ENCODE measurements at places on chromosomes 12 and 14. TPM values are rescaled to one million over a fixed set of nuclear protein-coding genes. Genes with fewer than 3 reads are reported as not detected.

GALNT8 gene
- 4.5 TPM for polyA plus RNA-seq

IL26 gene
- polyA plus RNA-seq, result not detected

DNA sequence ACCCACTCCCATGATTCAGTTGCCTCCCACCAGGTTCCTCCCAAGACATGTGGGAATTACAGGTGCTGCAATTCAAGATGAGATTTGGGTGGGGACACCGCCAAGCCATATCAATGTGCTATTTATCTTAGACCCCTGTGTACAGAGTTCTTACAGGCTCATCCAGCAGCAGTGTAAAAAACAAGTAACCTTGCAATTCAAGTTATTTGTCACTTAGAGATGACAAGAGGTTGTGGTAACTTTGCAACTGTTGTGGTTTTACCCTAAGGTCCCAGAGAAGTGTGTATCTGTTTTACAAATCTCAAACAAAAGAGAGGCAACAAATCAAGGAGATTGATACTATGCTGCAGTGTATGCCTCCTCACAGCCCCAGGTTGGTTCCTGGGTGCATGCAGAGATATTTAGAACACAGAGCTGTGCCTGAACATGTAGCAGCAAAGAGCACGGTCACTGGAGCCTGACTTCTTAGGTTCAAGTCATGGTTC is 11.5 kb upstream of the HELB start:
- DNase-seq, result no peak

GRCh38 chr14:74478996-74479635 is 14.0 kb downstream of the NPC2 start:
- DNase-seq, result no peak

DNA sequence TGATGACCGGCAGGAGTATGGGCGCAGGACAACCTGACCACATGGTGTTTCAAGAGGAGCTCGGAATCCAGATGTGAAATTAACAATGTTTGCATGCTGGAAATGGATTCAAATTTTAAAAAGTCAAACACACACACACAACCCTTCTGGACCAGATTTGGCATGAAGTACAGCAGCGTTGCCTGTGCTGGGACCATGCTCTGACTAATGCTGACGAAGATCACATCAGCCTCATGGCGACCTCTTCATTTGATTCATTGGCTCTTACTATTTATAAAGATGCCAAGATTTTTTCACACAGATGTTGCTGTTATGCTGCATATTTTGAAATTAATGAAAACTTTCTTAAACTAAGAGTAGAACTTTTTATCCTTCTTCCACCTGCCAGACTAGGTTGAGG is 926.6 kb upstream of the TMEM132C start:
- DNase-seq, result no peak

DNA sequence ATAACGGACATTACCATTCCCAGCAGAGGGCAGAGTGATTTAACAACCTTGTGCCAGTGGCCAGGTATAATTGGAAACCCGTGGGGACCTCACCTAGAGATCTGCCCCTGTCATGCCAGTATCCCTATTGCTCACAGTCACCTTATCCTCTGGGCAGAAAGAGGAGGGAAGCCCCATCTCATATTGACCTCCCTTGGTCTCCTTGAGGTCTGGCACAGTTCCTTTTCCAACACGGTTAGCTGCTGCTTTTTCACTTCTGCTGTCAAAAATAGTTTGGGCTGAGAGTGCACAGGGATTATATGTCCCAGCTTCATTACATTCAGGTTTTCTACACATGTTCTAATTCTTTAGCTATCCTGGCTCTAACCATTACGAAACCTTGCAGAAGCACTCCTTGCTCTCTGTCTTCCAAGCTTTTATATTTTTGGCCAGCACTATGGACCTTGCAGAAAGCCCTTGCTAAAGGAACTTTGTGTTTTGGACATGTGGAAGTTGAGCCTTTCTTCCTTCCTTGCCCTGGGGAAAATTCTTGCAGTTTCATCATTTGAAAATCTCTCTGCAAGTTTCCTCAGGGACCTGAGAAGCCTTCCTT is 111.7 kb upstream of the MIS18BP1 start:
- DNase-seq, result peak; percentile 5

DNA sequence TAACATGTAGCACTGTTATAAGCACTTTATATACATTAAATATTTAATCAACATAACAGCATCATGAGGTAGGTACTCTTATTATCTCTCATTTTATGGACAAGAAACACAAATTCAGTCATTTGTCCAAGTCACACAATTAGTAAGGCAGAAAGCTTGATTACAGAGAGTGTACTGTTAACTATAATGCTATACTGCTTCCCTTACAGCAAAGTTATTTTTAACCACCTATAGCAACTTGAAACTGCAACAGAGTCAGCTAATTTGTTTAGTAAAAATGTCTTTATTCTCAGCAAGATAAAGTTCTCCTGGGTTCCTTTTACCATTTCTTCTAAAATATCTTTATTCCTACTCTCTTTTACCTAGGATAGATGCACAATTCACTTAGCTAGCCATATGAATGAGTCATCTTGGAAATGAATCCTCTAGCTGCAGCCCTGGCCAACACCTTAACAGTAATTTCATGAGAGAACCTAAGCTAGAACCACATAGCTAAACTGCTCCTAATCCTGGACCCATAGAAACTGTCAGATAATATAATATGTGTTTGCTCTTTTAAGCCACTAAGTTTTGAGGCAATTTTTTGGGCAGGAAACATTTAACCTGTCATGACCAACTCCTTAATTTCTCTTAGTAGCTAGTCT is 90.2 kb upstream of the HECTD1 start:
- no peak for DNase-seq

DNA sequence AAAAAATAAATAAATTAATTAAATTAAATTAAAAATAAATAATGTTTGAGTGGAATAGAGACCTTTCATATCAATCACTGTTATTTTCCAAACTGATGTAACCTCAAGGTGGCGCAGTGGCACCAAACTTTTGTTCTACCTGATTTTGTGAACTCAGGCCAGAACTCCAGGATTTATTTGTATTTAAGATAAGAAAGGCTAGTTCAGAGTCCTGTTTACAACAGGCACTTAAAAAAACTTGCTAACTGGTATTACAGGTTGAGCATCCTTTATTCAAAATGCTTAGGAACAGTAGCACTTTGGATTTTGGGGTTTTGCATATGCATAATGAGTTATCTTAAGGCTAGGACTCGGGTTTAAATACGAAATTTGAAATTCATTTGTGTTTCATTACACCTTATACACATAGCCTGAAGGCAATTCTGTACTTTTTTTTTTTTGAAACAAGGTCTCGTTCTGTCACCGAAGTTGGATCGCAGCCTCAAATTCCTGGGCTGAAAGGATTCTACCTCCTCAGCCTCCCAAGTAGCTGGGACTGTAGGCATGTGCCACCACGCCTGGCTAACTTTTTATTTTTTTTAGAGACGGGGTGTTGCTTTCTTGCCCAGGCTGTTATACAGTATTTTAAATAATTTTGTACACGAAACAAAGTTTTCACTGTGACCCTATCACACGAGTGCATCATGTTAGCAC is 32.4 kb downstream of the YY1 start:
- no peak for DNase-seq

- DNase-seq, result no peak
These were observed 37.8 kb downstream of the PRPF40B start for GRCh38 chr12:49661191-49661590.

DNA sequence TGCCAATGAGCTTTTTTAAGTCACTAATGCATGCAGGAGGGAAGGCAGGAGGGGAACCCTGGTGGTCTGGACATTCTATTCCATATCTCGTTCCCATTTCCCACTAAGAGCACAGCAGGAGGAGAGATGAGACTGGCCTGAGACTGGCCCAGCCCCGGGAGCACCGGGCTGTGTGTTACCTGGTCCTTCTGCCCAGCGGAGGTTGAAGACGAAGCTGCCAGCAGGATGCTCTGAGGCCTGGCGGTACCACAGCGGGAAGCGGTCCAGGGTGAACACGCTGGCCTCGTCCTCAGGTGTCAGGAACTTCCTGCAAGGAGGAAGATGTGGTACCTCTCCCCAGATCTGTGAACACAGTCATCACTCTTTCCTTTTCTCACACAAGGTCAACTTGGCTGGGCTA is 23.9 kb downstream of the LRTM2 start:
- no peak for DNase-seq

- DNase-seq, result no peak
These were observed 90.6 kb upstream of the RTL1 start for GRCh38 chr14:100994082-100994481.

DNA sequence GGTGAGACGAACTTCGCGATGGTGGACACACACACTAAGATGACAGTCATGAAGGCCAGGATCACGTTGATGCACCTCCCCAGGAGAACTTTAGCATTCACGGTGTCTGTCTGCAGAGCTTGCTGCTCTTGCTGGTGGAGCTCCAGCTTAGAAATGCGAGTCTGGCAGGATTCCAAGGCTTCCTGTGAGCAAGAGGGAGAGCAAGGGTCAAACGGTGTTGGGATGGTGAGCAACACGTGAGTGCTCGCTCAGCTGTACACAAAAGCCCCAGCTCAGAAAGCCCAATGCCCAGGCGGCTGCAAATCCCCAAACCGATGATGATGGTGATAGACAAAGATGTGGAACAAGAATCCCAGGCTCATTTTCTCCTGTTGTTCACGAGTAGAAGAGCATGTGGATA is 78.8 kb downstream of the TMCC3 start:
- DNase-seq, result no peak
